Activated T-helper 2 cell treated with anti-CD3 and anti-CD28 coated beads, Interferon-gamma antibody, Interleukin-2, Interleukin-4, amounts not matched to agents 10 μg/mL and 5 μg/mL and 100 μg/mL, durations not matched to agents 14 hours and 24 hours and 36 hours (primary cell): ENCODE measurements at places on chromosomes 12 and 14.

- H3K27me3 ChIP-seq, result no peaks in the 10 kb centered on the region
- H3K27ac ChIP-seq, result no peak overlapping the region
- H3K4me3 ChIP-seq, result no peak overlapping the region
These were observed 180.0 kb downstream of the NPAS3 start for GRCh38 chr14:33118668-33119067.

- H3K4me3 ChIP-seq, result no peak overlapping the region
- DNase-seq, result no peak
- no peak overlapping the region for H3K27ac ChIP-seq
- peaks cover 20% of the 10 kb centered on the region for H3K27me3 ChIP-seq
These were observed 88.4 kb downstream of the BBS10 start for GRCh38 chr12:76259660-76260389.

GRCh38 chr12:6752167-6752920, 597 bp downstream of the MLF2 start:
- no peaks in the 10 kb centered on the region for H3K27me3 ChIP-seq
- peaks cover 45% of the 10 kb centered on the region for H3K36me3 ChIP-seq
- H3K4me3 ChIP-seq, result peak overlapping the region; percentile 94
- no peak for DNase-seq
- peaks cover 29% of the 10 kb centered on the region for H3K4me1 ChIP-seq

DNA sequence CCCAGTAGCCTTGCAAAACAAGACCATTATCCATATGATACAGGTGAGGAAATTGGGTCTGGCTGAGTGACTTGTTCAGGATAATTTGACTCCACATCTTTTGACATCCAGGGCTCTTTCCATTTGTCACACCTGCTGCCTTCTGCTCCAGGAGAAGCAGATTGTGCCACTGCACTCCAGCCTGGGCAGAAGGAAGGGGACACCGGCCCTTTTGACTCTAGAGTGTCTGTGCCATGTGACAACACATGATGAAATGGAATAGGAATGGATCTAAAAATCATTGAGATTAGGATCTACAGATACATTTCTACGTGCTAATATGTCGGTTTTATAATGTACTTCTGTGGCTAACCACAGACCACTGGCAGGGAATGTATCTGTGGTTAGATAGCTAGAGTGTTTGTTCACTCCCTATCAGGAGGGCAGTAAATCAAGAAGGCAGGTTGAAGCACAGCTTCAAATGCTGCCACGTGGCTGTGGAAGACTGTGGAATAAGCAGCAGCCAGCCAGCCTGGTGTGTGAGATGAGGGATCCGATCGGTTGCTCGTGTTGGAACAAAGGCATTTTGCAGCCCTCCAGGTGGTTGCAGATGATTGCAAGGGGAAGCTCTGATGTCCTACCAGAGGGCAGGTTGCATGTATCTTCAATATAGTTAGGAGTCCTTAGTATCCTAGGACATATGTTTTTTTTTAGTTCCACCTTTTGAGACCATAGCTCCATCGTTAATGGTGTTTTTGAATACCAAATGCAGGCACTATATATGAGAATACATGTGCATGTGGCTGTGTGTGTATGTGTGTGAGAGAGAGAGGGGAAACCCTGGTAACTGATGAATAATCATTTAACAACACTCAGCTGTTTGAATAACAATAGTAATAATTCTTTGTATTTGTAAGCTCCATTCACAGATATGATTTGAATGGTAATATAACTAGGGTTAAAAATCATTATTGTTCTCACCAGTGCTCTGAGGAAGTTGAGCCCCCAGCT, 28.6 kb downstream of the EML1 start:
- H3K4me1 ChIP-seq, result peaks cover 10% of the 10 kb centered on the region
- H3K27ac ChIP-seq, result no peak overlapping the region
- H3K36me3 ChIP-seq, result no peaks in the 10 kb centered on the region
- H3K4me3 ChIP-seq, result no peak overlapping the region

GRCh38 chr12:57834086-57834876, 12.2 kb downstream of the CTDSP2 start:
- peaks cover 57% of the 10 kb centered on the region for H3K4me1 ChIP-seq
- H3K27ac ChIP-seq, result no peak overlapping the region
- DNase-seq, result no peak
- H3K4me3 ChIP-seq, result no peak overlapping the region
- no peaks in the 10 kb centered on the region for H3K27me3 ChIP-seq

- peaks cover 7% of the 10 kb centered on the region for H3K4me1 ChIP-seq
- no peak for DNase-seq
- H3K27me3 ChIP-seq, result peaks cover 28% of the 10 kb centered on the region
- H3K36me3 ChIP-seq, result no peaks in the 10 kb centered on the region
- no peak overlapping the region for H3K4me3 ChIP-seq
These were observed 11.7 kb downstream of the BEST3 start for GRCh38 chr12:69687390-69687789.

- H3K4me1 ChIP-seq, result peaks cover 31% of the 10 kb centered on the region
- DNase-seq, result no peak
- H3K36me3 ChIP-seq, result no peaks in the 10 kb centered on the region
- H3K27me3 ChIP-seq, result no peaks in the 10 kb centered on the region
- peak overlapping the region; percentile 51 for H3K27ac ChIP-seq
- no peak overlapping the region for H3K4me3 ChIP-seq
These were observed 2.9 kb downstream of the SCNN1A start for GRCh38 chr12:6372403-6373003.

GRCh38 chr14:63800651-63801375, 52.0 kb upstream of the SYNE2 start:
- no peak overlapping the region for H3K27ac ChIP-seq
- H3K4me1 ChIP-seq, result peaks cover 4% of the 10 kb centered on the region
- H3K36me3 ChIP-seq, result no peaks in the 10 kb centered on the region
- no peak for DNase-seq
- no peak overlapping the region for H3K4me3 ChIP-seq
- peaks cover 8% of the 10 kb centered on the region for H3K27me3 ChIP-seq

GRCh38 chr14:95264271-95264973, 55.3 kb downstream of the CLMN start:
- H3K27me3 ChIP-seq, result peaks cover 2% of the 10 kb centered on the region
- peaks cover 45% of the 10 kb centered on the region for H3K4me1 ChIP-seq
- DNase-seq, result no peak
- H3K27ac ChIP-seq, result no peak overlapping the region
- H3K36me3 ChIP-seq, result no peaks in the 10 kb centered on the region

DNA sequence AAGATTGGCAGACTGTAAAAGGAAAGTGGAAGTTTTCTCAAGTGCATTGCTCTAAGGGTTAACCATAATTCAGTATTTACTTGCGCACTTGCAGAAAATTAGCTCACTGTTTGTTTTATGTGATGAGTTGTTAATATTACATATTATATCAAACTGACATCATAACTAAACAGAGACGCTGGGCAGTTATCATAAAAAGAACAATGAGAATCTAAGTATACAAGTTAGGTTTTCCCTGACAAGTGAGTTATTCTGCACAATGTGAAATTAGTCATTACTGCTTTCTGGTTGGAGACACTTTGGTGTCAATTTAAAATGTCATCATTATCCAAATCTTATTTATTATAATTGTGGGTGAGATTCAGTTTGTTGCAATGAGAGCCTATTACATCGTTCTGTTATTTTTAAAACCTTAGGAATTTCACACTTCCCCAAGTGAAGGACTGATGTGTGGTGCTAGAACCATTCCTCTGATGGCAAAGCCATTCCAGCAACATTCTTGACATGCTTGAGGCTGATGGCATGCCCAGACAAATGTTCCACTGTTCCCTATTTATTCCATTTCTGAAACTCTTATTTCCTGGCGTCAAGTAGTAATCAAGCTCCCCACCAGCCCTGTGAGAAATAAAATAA, 90.1 kb upstream of the FLRT2 start:
- H3K27ac ChIP-seq, result no peak overlapping the region
- H3K4me1 ChIP-seq, result no peaks in the 10 kb centered on the region
- no peak overlapping the region for H3K4me3 ChIP-seq
- no peaks in the 10 kb centered on the region for H3K27me3 ChIP-seq
- no peak for DNase-seq
- no peaks in the 10 kb centered on the region for H3K36me3 ChIP-seq

DNA sequence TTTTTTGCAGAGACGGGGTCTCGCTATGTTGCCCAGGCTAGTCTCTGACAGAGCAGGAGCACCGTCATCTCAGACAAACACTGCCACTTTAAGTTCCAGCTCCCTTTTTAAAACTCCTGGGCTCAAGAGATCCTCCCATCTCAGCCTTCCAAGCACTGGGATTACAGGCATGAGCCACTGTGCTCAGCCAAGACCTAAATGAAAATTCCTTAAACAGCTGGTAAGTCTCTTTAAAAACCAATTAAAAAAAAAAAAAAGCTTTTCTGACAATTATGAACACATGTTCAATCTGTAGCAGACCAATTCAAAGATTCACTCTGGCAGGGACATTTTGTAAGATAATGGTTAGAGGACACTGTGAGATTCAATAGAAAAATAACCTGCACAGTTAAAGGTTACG, 77.8 kb downstream of the HECTD4 start:
- no peak overlapping the region for H3K4me3 ChIP-seq
- peaks cover 36% of the 10 kb centered on the region for H3K36me3 ChIP-seq

GRCh38 chr12:93243689-93244513, 133.8 kb upstream of the NUDT4 start:
- H3K4me1 ChIP-seq, result peaks cover 37% of the 10 kb centered on the region
- no peaks in the 10 kb centered on the region for H3K27me3 ChIP-seq
- no peak overlapping the region for H3K4me3 ChIP-seq
- H3K36me3 ChIP-seq, result no peaks in the 10 kb centered on the region
- peak overlapping the region; percentile 2 for H3K27ac ChIP-seq

DNA sequence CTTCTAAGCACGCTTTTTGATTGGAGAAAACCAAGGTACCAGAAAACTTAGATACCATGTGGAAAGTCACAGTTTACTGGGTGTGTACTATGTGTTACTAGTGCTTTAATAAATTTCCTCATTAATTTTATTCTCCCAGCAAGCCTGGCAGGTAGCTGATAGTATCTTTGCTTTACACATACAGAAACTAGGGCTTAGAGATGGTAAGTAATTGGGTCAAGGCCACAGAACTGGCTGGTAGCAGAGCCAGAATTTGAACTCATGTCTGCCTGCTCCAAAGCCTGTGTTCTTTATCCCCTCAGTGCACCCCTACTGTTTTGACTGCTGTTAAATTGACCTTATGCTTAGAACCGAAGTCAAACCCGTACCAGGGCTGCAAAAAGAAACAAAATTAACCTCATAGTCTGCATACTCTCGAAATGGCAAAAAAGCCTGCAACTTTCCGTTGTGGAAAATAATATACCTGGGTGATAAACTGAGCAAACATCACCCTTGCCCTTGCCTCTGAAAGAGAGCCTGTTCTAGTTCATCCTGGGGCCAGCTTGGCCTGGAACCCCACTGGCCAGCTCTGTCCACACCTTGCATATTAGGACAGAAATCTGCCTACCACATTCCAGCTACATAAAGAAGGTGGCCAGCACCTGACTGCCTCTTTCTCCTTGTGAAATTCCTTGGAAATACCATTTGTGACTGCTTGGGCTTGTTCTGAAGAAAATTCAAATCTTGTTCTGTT, 118.9 kb downstream of the ETV6 start:
- H3K36me3 ChIP-seq, result peaks cover 71% of the 10 kb centered on the region
- no peak overlapping the region for H3K27ac ChIP-seq
- no peaks in the 10 kb centered on the region for H3K27me3 ChIP-seq
- peaks cover 85% of the 10 kb centered on the region for H3K4me1 ChIP-seq
- H3K4me3 ChIP-seq, result no peak overlapping the region
